ENCODE measurements at places on chromosomes 7 and 10.

DNA sequence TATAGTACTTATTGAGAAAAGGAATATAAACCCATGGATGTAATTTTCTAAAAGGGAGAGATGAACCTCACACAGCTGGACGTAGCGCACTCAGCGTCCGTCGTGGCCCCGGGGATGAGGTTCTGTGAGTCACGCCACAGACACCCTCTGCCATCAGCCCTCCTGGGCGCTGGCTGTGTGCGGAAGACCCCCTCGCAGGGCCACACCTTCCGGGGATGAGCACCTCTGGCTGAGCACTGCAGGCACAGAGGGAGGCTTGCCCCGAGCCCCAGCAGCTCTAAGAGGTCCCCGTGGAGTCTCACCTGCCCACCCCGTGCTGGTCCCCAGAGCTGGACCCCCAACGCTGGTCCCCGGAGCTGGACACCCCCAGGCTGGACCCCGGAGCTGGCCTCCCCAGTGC is 215.8 kb downstream of the PTPRN2 start:
- DNase-seq, result no peak

DNA sequence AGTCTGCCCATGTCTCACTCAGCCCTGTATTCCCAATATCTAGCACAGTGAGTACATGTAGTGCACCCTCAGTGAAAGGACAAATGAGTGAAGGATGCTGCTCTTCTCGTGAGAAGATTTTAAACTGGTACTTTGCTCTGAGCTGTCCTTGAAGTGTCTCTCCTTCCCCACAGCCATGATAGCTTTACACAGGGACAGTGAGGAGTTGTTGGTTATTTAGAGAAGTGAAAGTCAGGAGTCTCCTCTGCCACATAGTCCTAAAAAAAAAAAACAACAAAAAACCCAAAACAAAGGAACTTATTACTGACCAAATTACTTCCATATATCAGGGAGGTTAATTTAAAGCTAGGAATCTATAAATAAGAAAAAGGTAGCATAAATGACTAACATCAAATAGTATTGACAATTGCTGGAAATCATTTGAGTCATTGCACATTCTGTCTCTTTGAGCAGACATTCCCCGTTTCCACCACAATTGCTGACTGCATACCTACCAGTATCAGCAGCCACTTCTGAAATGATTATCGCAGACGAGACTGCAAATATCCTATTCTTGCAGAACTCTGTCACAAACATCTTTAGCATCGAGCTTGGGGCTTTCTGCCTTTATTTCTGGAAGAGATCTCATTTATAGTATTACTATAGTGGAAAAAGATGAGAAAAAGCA is 202.1 kb downstream of the PTEN start:
- DNase-seq, result no peak

- peak; percentile 70 for DNase-seq
Observed at GRCh38 chr10:3668276-3668965, 116.6 kb downstream of the KLF6 start.

GRCh38 chr7:133781486-133782090 is 345.6 kb upstream of the LRGUK start:
- no peak for DNase-seq

GRCh38 chr7:14271441-14271840 is 282.0 kb upstream of the ETV1 start:
- no peak for DNase-seq

DNA sequence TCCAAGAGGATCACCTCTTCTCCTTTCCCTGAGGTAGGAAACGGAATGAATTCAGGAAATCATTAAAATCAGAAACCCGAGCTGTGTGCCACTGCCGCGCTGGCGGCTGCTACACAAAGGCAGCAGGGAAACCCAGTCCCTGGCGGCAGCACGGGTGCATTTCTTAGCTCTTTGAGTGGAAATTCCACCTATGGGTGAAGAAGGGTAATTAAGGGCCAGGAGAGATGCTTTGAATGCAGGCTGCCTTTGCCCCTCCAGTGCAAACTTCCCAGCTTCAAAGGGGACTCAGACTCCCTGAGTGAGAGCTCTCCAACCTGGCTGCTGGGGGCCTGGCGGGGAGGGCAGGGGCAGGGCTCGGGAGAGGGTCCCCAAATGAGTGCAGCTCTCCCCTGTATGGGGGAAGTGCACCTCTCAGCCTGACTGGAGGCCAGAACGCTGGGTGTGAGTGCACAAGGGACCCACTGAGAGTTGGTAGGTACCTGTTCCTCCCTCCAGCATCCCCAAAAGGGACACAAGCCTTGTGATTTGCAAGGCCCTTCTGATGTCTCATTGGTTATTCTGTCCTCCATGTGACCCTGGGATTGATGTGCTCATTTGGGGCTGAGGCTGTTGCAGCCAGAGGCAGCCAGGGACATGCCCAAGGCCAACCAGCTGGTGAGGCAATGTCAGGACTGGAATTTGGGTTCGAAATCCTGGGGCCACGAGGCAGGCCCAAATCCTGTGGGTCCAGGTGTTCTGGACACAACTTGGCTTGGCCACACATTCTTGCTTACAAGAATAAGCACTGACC is 16.3 kb upstream of the ZMIZ1 start:
- DNase-seq, result peak; percentile 4

- DNase-seq, result peak; percentile 68
Observed at GRCh38 chr10:121927318-121927840, 452 bp downstream of the ATE1 start.

DNA sequence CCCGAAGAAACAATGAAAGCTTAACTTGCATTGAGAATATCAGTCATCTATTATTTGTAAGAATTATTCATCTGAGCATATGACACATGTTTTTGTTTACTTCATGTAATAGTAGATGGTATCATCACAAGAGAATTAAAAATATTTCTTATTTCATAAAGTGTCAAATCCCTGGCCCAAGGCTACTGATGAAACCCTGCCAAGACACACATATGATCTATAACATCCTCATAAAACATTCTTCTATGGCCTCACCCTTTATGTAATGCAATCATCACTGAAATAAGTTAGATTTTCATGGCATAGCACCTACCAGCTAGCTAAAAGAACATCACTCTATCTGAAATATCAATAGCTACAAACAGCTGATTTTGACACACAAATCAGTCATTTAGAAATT is 385.6 kb upstream of the PHF14 start:
- DNase-seq, result no peak

DNA sequence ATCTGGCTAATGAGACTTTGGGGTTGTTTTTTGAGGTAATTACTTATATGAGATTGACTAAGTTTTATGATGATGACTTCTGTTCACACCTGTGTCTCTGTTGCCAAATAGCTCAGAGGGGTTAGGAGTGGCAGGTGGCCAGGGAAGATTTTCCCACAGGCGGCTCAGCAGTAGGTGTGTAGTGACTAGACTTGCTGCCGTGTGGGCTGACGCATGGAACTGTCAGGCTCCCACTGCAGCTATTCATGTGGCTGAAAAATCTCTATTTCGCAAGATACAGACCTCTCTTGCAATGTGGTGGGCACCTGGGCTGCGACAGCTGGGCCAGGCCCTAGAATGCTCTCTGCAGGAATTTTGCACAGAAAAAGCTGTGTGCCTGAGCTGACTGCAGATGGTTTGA is 1.4 kb downstream of the CPA4 start:
- no peak for DNase-seq

DNA sequence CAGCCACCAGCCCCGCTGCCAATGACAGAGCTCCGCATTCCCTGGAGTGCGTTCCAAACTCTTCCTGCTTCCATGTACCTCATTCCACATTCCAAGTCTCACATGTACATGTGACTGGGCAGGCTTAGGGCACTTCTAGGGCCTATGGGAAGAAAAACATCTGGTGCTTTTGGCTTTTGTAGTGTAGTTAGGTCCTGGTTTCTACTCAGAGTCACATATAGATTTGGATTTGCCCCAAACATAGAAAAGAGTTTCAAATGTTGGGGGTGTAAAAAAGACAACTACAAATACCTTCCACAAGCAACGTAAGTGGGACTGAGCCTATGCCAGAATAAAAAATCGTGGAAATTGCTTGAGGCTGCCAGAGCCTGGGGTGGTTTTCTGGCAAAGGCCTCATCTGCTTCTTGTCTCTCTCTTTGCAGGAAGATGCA is 84.1 kb downstream of the ZNF467 start:
- no peak for DNase-seq

DNA sequence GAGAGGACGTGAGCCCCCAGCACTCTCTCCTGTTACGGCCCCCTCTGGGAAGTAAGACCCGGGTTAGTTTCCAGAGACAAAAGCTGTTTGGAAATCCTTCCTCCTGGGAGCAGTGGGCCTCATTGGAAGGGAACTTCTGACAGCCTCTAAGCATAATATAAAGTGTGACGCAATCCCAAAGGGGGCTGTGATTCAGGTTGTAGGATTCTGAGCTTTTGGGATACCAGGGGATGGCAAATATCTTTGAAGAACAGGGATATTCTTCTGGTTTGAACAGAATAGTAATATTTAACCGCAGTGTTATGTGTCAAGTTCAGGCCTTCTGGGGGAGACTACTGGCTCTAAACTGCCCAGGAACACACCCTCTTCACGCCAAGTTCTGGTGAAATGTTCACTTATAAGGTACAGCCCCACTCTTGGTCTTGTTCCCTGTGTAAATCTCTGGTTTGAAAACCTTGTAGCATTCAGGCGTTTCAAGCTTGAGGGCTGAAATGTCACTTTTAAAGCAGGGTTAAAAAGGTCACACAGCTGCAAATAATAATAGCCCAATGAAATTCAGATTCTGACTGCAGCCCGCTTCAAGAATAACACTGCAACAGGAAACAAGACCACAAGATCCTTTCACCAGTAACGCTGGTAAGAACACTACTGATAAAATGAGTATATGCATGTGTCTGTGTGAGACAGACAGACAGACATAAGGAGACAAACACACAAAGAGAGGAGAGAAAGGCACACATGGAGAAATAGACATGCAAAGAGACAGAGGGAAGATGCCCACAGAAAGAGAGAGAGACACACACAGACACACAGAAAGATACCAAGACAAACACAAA is 69.0 kb downstream of the CREB5 start:
- peak; percentile 92 for DNase-seq

- DNase-seq, result no peak
Observed at GRCh38 chr10:94366382-94366781, 3.6 kb upstream of the NOC3L start.

DNA sequence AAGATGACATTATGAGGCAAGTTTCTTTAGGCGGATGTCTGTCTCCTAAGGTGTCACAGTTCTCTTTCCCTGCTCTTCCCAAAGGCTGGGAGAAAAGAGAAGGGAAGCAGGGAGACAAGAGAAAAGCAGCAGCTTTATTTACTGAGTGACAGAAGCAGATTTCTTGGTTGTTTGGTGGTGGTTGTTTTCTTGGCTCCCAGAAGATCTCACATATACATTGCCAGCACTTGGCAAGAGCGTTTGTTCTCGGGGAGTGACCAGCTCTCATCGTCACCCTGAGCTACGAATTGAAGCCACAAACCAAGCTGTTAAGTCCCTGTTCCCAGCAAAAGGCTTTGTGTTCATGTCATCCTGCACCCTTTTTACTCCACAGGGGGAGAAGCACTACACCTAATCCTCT is 11.4 kb downstream of the CDHR3 start:
- no peak for DNase-seq

DNA sequence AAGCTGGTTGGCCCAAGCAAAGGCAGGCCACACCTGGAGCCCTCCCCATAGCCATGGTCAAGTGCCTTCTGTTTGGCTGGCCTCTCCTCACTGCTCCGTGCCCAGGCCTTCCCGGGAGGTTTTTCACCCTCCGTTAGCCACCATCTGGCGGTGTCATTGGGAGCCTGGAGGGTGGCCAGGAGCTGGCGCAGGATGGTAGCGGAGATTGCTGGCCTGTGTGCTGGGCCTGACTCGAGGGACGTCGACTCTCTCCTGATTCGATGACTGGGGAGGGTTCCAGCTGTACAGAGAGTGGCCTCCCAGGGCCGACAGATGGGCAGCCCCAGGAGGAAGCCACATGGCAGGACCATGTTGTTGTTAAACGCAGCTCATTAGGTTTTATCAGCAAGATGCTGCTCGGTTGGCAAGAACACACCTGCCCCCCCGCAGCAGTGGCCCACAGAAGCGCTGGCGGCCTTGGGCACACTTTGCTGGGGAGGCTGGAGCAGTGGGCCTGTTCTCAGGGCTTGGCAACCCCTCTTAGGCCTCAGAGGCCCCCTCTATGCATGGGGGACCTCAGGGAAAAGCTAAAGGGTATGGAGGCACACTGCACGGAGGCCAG is 64.0 kb upstream of the CACUL1 start:
- no peak for DNase-seq

DNA sequence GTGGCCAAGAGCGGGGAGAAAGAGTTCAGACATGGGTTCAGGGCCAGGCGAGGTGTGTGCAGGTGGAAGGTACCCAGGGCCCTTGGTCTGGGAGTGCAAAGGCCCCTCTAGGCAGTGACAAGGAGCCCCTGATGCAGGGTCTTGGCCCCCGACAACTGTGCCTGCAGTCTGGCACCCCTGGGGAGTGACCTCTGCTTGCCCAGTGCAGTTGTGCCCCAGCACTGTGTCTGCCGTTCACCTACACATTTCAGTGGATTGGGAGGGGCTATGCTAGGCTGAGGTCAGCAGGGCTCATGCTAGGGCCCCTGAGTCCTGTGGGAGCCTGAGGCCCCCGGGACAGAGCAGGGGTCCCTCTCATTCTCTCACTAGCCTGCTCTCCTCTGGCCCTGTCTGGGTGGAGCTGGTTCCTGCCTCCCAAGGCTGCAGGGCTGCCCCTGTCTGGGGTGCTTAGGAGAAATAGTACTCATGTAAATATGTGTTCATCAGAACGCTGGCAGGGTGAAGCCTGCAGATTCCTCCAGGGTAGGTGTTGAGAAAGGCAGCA is 550.4 kb downstream of the TCERG1L start:
- DNase-seq, result no peak

- no peak for DNase-seq
Observed at GRCh38 chr7:93558705-93559614, 15.6 kb downstream of the CALCR start.

GRCh38 chr10:97851341-97852001 is 1.8 kb downstream of the GOLGA7B start:
- no peak for DNase-seq

- no peak for DNase-seq
Observed at GRCh38 chr7:39238234-39238869, 260.6 kb downstream of the POU6F2 start.

GRCh38 chr10:31947144-31947926 is 18.7 kb upstream of the ARHGAP12 start:
- peak; percentile 94 for DNase-seq

DNA sequence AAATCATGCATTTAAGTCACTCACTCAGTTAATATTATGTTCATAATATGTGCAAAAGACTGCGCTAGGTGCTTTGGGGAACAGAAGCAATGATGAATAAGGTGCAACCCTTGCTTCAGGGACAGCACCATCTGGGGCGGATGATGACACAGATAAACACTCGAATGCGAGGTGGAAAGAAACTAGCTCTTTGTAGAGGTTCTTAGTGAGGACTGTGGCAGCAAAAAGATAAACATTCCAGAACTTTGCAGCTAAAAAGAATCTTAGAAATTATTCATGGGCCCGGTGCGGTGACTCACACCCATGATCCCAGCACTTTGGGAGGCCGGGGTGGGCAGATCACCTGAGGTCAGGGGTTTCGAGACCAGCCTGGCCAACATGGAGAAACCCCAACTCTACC is 29.8 kb upstream of the CHST15 start:
- no peak for DNase-seq

- no peak for DNase-seq
Observed at GRCh38 chr10:43674553-43675210, 26.0 kb upstream of the ZNF32 start.

All from adipocyte (in vitro differentiated cells).